ENCODE measurements at places on chromosomes 2 and 18.

- no peak for DNase-seq
These were observed 64.0 kb upstream of the ACKR3 start for GRCh38 chr2:236505648-236506047.

DNA sequence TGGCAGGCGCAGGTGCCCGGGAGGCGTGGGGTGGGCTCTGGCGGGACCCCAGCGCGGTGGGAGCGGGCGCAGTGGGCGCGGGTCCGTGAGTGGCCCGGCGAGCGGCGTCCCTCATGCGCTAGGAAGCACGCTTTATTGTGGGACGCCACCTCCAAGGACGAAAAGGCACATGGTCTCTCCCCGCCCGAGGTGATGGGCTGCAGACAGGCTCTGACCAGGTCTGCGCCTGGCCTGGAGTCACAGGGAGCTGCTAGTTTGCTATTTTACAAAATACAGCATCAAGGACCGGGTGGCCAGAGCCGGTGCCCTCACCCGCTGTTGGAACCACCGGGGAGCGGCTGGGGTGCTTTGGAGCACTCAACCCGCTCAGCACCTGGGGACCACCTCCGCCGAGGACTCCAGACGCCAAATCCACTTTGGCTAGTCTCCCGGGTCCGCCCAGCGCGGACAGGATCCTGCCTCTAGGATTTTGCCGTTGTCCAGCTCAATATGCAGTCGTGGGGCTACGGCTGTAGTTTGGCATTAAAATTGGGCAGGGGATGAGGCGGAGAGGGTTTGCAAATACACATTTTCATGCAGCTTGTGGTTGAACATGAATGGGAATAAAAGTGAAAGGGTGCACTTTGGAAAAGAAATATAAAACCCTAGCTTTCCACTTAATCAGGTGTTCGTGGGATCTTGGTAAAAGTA, 65.4 kb downstream of the LRRFIP1 start:
- no peak for DNase-seq

GRCh38 chr2:6958616-6959235, 41.5 kb downstream of the RNF144A start:
- DNase-seq: no peak

GRCh38 chr18:9952633-9953416, 39.0 kb downstream of the VAPA start:
- no peak for DNase-seq

DNA sequence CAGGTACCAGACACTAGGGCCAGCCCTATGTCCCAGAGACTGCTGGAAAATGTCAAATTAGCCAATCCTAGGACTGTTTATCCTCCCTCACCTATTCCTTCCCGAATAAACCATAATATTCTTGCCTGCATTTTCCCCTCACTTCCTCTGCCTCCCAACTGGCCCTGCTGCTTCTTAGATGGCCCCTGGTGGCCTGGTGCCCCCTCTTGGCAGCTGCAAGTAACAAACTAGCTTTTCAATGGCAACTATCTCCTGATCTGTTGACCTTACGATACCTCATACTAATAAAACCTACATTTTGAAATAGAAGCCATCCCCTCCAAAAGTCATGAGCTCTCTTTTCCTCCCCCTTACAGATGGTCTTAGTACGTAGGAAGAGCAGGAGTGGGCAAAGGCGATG, 132.0 kb downstream of the ALPK2 start:
- no peak for DNase-seq

DNA sequence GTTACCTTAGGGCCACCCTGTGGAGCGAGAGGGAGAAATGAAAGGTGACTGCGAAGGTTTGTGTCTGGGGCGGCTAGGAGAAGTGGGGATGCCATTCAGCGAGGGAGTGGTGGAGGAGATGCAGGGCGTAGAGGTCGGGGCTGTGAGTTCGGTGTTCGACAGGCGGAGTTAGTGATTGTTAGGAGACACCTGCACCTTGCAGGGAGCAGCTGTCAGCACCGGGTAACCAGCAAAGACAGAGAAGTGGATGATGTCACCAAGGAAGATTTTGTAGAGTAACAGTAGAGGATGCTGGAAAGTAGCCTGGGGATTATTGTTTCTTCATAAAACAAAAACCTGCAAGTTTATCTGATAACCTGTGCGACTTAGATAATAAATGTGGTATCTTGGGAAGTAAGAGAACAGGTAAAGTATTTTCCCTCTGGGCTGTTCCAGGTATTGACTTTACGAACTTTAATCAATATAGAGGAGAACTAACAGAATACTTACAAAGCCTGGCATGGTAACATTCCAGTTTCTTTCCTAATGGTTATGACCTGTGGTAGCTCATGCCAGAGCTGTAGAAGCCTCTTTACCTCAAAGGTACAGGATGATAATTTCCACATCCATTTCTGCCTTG, 63.8 kb downstream of the SPTBN1 start:
- no peak for DNase-seq

DNA sequence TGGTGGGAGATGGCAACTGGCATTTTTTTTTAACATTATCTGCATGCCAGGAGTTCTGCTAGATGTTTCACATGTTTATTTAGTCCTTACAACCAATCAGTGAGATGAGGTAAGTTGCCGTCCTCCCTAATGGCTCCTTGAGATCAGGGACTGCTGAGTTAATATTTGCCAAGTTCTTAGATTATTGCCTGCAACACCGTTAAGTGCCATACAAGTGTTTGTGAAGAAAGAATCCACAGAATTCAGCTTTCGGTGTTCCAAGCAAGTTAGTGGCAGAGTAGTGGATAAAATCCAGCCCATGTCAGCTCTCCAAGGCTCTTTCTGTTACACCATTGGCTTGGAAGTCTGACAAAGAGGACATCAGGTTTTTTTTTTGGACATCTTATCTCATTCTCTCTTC, 95.9 kb downstream of the C1QL2 start:
- no peak for DNase-seq

DNA sequence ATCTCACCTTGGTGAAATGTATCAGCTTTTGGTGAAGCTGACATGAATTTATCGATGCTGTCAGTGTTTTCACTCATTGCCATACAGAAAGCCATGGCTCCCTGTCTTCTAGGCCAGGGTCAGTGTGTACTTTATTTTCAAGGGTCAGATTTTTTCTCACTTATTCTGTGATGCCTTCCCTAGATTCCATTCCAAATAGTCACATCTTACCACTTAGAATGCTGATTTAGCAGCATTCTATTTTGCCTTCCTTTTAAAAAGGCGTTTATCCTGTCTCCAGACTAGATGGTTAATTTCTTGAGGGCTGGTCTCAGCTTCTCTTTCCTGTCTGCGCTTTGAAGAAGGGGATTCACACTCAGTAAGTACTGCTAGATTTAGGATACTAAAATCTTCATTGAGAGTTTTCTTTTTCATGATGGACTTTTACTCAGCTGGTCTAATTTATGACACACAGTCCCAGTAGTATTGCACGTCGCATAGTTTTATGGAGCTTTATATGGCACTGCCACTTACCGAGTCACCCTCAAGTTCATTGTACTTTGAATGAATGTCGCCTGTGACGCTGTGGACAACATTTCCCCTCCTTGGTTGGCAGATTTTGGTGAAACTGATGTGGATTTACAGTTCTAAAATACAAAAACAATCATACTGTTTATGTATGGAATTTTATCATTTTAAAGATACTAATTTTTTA, 194.0 kb downstream of the ZNF407 start:
- no peak for DNase-seq
